ENCODE measurements at places on chromosomes 11 and 22. TPM values are rescaled to one million over a fixed set of nuclear protein-coding genes. Genes with fewer than 3 reads are reported as not detected.

F2 gene
- total RNA-seq: not detected

DNA sequence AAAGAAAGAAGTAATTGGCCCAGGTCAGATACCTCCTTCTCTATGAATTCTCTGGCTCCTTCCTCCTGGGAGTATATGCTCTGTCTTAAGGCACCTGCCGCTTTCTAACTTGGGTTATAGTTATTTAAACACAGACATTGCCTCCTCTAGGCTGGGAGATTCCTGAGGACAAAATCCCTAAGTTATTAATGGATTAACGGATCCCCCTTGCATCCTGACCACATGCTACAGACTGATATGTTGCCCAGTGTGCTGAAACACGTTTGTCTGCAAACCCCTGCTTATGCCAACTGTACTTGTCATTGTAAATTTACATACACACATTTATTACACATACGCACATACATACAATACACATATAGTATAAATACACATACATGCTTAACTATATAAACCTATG lies 35.3 kb downstream of the PACSIN2 start:
- DNase-seq: no peak
- no peak overlapping the region for H3K27ac ChIP-seq
- H3K4me1 ChIP-seq: peaks cover 19% of the 10 kb centered on the region
- no peaks in the 10 kb centered on the region for H3K36me3 ChIP-seq
- no peak overlapping the region for H3K4me3 ChIP-seq
- no peaks in the 10 kb centered on the region for H3K27me3 ChIP-seq

LRRC10B gene
- not detected for total RNA-seq

GRCh38 chr11:69127081-69127850 lies 28.5 kb upstream of the SMIM38 start:
- no peaks in the 10 kb centered on the region for H3K27me3 ChIP-seq
- no peak overlapping the region for H3K27ac ChIP-seq
- H3K36me3 ChIP-seq: no peaks in the 10 kb centered on the region
- H3K4me1 ChIP-seq: peaks cover 17% of the 10 kb centered on the region
